ENCODE measurements at places on chromosomes 4 and X.

DNA sequence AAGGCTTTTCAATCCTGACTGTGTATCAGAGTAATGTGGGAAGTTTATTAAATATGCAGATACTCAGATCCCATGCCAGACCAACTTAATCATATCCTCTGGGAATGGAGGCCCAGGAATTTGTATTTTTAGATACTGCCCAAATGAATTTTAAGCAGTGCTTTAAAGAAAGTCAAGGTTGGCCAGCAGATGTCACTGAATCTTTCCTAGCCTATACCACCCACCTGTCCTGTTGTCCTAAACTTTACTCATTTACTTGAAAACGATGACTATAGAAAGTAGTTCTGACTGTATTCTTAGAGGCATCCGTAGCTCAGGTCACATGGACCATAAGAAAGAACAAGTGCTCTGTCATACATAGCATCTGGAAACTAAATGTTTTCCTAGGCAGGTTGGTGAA lies 79.9 kb downstream of the AMOT start:
- DNase-seq = no peak

DNA sequence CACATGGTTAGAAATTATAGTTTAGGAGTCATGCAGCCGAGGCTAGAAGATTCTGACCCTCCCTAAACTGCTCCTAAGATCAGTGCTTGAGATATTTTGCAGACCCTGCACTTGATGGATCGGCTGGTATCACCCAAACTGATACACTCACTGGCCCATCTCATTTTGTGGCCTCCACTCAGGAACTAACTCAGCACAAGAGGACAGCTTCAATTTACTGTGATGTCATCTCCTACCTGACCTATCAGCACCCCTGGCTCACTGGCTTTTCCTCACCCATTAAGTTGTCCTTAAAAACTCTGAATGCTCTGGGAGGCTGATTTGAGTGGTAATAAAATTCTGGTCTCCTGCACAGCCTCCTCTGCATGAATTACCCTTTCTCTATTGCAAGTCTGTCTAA lies 450.9 kb downstream of the PCDH10 start:
- no peak for DNase-seq

- DNase-seq = peak; percentile 60
Measured at GRCh38 chr4:19944251-19944650, 307.5 kb upstream of the SLIT2 start.

GRCh38 chr4:85788604-85789003 lies 313.7 kb downstream of the ARHGAP24 start:
- no peak for DNase-seq

GRCh38 chr4:41329361-41329760 lies 72.6 kb downstream of the UCHL1 start:
- DNase-seq = no peak

DNA sequence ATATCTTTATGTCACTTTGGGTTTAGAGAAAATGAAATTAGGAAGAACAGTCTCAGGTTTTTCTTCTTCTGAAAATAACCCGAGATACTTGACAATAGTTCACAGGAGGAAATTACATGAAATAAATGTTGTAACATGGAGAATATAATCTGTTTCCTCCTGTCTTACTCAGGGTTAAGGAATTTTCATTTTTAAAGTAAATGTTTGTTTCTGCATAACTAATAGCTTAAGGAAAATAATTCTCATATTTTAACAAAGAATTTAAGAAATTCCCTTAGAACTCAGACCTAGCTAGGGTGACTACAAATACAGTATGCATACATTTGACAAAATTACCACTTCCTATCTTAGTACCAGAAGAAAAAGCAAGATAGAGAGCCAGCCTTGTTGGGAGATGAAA lies 17.2 kb upstream of the SPRY1 start:
- no peak for DNase-seq

DNA sequence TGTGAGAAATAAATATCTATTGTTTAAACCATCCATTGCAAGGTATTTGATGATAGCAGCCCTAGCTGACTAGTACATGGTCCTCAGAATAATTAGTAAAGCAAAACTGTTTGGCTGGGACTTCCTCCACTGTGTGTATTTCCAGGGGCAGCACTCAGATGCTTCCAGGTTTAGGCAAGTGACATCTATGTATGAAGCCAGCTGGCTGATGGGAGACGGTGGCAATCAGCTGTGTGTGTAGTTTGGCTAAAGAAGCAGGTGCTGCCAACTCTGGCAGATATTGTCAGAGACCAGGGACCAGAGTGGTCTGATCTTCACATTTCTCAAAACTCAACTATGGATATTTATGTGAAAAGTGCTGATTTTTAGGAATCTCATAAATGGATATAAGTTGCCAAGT lies 19.1 kb downstream of the HS3ST1 start:
- DNase-seq = no peak

- peak; percentile 70 for DNase-seq
Measured at GRCh38 chr4:99447079-99447478, 11.9 kb upstream of the ADH7 start.

DNA sequence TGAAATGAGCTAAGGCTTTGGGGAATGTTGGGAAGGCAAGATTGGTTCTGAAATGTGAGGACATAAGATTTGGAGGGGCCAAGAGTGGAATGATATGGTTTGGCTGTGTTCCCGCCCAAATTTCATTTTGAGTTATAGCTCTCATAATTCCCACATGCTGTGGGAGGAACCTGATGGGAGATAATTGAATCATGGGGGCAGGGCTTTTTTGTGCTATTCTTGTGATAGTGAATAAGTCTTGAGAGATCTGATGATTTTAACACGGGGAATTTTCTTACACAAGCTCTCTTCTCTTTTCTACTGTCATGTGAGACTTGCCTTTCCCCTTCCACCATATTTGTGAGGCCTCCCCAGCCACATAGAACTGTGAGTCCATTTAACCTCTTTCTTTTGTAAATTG lies 157.6 kb upstream of the C1QTNF7 start:
- DNase-seq = no peak

DNA sequence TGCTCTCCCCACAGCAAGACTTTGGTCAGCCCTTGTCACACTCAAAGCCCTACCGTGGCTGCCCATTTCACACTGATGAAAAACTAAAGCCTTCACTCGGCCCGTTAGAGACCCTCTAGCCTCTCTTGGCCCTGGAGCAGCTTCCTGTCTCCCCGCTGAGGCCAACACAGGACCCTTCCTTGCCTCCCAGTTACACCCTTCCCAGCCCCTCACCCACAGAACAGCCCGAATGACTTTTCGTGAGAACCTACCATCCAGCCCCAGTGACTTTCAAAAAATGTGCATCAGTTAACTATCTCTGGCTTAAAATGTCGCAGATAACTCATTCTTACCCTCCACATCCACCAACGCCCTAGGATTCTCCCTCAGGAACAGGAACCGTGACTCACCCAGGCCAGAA lies 756 bp upstream of the TAF9B start:
- DNase-seq = no peak

- no peak for DNase-seq
Measured at GRCh38 chr4:136699905-136700304, 832.4 kb downstream of the PCDH18 start.

DNA sequence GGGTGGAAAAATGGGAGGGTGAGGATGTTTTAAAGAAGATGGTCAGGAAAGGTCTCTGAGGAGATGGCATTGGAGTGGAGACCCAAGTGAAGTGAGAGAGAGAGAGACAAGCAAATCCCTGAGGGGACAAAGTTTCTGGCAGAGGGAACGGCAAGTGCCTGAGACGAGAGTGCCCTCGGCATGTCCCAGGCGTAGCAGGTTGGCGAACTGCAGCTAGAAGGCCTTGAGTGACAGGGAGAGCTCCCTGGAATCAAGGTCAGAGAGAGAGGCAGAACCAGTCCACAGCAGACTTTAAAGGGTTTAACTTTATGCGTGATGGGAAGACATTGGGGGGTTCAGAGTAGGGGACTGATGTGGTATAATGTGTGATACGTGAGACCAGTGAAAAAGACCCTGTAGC lies 150.2 kb upstream of the HAND2 start:
- no peak for DNase-seq

DNA sequence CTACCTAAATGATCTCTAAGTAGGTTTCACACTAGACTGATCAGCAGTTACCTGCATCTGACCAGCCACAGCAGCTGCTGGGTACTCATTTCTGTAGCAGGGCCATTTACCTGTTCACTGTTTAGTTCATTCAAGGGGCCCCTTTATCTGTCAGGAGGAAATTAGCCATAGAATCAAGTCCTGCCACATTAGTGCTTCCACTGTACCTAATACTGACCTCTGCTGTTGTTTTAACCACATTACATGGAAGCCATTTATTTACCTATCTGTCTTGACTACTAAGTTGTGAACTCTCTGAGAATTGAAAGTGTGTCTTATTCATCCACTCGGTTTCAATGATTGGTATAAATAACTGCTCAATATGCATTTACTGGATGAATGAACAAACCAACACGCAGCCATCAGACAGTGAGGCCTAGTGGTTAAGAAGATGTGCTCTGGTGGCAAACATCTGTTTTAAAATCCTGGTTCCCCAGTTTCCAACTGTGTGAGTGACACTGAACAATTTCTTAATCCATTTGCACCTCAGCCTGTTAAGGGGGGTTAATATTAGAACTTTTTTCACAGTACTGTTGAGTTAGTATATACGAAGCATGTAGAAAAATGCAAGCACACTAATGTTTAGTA lies 30.0 kb upstream of the ANXA5 start:
- DNase-seq = no peak

DNA sequence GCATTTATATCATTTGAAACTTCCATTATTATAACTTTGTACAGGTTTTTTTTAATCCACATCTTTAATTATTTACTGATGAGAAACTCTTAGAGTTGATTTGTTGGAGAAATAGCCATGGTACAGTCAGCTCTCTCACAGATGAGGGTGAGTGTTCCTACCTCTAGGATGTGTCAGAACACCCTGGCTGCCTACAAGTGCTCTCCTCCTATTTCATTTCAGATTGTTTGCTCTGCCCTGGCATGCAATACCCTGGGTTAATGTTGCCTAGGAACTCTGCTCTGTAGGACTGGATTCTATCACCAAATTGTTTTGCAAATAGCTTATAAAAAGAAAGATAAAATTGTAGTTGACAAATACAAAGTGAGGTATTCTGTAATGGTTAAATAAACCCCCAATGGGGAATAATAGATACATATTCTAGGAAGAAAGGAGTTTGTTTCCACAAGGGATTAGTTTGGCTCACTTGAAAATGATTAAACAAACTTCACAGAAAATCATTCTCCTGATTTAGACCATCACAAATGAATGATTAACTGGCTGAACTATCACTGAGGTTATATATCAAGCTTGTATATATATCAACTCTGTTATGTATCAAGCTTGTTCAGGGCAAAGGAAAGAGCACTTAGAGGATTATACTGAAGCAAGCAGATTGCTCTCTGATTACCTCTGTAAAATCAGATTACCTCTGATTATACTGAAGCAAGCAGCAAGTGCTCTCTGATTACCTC lies 150.0 kb downstream of the PDE5A start:
- DNase-seq = no peak

DNA sequence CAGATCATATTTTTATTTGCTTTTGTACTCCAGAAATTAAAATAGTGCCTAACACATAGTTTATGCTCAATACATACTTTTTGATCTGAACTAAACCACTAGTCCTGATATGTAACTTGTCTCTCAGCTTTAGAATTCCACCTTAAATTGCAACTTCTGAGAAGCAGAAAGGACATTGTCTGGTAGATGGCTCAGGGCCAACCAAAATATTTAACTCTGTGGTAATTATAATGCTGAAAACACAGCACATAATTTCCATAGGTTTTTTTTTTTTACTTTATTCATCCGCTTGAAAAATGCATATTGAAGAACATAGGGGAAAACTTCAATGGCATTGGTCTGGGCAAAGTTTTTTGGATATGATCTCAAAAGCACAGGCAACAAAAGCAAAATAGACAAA lies 59.3 kb downstream of the AREG start:
- no peak for DNase-seq

- no peak for DNase-seq
Measured at GRCh38 chr4:3529363-3529762, 2.9 kb downstream of the LRPAP1 start.

- no peak for DNase-seq
Measured at GRCh38 chrX:34918856-34919255, 23.7 kb upstream of the FAM47B start.

GRCh38 chr4:165810726-165811125 lies 62.3 kb upstream of the TLL1 start:
- no peak for DNase-seq

- no peak for DNase-seq
Measured at GRCh38 chr4:108483079-108483478, 137.3 kb upstream of the RPL34 start.

GRCh38 chr4:139247241-139247640 lies 32.8 kb downstream of the MGARP start:
- DNase-seq = no peak

GRCh38 chr4:100895556-100896197 lies 377.9 kb upstream of the EMCN start:
- DNase-seq = no peak

- DNase-seq = no peak
Measured at GRCh38 chr4:158822348-158822747, 53.5 kb downstream of the FNIP2 start.

GRCh38 chr4:38611676-38612075 lies 52.3 kb upstream of the KLF3 start:
- no peak for DNase-seq

- DNase-seq = no peak
Measured at GRCh38 chrX:137999552-137999951, 433.6 kb downstream of the ZIC3 start.

DNA sequence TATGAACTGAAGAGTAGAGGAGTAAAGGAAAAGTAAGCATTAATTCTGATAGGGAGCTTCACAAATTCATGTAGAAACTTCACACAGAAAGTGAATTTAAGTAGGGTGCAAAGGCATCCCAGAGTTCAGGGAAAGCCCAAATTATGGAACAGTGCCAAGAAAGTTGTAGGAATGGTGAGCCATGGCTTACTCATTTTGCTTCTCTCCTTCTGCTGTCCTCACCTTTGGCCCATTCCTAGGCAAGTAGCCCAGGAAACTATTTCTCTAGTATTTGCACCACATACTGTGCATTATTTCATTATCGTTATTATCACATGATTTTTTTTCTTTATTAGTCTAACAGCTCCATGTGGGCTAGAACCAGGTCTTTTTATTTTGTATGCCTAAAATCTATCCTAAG lies 34.9 kb upstream of the IL1RAPL1 start:
- DNase-seq = no peak
